Thoracic aorta (tissue), 2 donors: ENCODE measurements at places on chromosomes 6 and 20. TPM values are rescaled to one million over a fixed set of nuclear protein-coding genes. Genes with fewer than 3 reads are reported as not detected.
A peak's percentile ranks its signal among the peaks of the same experiment; 100 is the strongest.

RARS2 gene
- total RNA-seq = 25.0 TPM

FOXS1 gene
- 13.9 TPM for total RNA-seq

DNA sequence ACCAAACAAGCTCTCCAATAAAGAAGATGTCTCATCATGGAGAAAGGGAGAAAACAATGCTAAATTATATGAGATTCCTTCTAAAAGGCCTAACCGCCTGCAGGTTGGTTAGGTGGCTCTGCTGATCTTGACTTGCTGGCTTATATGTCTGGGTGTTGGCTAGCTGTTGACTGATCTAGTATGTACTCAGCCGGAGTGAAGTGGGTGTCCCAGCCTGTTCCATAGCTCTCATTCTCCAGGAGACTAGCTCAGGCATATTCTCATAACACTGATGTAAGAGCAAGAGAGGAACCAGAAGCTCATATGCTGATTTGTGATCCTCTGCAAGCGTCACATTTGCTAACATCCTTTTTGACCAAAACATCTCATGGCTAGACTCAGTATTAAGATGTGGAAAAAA is 473.0 kb downstream of the BMP2 start:
- DNase-seq = no peak

EPHA7 gene
- 1.8 TPM for total RNA-seq

PARD6B gene
- total RNA-seq = 10.7 TPM

TGM3 gene
- not detected for total RNA-seq

- DNase-seq = no peak
Measured at GRCh38 chr6:145626857-145627256, 108.5 kb downstream of the EPM2A start.

HLA-C gene
- 321 TPM for total RNA-seq

DNA sequence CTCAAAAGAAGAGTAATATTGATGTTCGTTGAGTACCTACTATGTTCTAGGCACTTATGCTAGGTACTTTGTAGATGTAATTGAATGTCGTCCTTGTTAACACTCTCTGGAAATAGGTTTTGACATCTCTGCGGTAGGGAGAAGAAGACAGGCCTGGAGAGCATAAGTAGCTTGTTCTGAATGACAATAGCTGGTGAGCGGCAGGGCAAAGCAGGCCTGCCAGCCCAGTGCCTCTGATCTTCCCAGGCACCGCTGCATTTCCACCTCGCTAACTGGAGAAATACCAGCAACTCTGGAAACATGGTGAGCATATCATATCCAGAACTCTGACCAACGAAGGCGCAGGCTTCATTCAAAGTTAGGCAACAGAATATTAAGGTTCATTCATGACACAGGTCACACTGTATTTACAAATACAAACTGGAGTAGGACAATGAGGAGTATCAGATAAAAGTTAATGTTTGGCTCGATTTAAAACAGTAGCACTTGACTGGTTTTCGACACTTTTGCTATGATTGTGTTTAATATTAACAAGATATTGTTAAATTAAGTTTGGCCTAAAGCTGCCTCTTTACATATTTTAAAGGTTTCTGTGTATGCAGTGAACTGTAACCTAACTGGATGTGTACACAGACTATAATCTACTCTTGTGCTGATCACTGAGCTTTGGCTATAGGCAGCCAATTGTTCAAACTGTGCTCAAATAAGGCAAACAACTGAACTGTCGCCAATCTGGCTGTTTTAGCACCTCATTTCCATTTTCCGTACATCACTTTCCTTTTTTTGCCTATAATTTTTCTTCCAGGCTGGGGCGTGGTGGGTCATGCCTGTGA is 54.1 kb downstream of the PPP1R3G start:
- no peak for DNase-seq

DNA sequence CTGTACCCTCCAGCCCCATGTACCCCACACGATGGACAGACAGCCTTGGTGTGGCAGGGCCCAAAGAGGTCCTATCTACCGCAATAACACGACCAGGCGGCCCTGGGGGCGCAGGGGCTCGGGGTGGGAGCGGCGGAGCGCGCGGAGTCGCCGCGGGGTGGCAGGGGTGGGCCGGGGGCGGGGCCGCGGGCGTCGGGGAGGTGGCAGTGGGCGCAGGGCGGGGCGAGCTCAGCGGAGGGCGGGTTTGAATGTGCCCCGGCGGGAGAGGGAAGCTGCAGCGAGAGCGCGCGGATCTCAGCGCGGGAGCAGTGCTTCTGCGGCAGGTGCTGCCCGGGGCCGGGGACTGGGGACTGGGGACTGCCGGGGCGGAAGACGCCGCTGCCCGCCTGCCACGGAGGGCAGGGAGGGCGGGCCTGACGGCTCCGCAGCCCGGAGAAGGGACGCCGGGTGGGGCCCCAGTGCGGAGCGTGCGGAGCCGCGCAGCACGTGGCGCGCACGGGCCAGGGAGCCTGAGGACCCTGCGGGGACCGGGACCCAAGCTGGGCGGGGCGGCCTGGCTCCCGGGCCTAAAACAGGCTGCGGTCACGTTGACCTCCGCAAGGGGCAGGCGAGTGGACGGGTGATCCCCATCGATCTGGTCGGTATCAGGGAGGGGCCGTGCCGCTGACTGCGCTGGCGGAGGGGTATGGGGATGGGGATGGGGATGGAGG is at the start of gene SLC29A1:
Gene SLC29A1 (plus strand): TSS at position 277 of the 710 bp plus-strand sequence. CDS start 3,719 bp downstream, outside the sequence.
- no peak for DNase-seq

ULBP3 gene
- total RNA-seq = 0.78 TPM

RAET1L gene
- not detected for total RNA-seq

DNA sequence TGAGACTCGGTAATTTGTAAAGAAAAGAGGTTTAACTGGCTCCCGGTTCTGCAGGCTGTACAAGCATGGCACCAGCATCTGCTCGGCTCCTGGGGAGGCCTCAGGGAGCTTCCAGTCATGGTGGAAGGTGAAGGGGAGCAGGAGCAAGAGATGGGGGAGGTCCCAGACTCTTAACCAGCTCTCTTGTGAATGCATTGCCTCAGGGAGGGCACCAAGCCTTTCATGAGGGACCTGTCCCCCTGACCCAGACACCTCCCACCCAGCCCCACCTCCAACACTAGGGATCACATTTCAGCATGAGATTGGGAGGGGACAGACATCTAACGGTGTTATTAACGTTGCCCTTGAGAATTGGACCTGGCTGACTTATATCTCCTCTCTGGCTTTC is 68.6 kb downstream of the PTPN1 start:
- DNase-seq = no peak

LHFPL5 gene
- total RNA-seq = not detected

GRCh38 chr6:125354649-125355048 is 52.9 kb upstream of the HDDC2 start:
- DNase-seq = no peak

- DNase-seq = no peak
Measured at GRCh38 chr6:166245148-166245547, 63.0 kb downstream of the PRR18 start.

DNA sequence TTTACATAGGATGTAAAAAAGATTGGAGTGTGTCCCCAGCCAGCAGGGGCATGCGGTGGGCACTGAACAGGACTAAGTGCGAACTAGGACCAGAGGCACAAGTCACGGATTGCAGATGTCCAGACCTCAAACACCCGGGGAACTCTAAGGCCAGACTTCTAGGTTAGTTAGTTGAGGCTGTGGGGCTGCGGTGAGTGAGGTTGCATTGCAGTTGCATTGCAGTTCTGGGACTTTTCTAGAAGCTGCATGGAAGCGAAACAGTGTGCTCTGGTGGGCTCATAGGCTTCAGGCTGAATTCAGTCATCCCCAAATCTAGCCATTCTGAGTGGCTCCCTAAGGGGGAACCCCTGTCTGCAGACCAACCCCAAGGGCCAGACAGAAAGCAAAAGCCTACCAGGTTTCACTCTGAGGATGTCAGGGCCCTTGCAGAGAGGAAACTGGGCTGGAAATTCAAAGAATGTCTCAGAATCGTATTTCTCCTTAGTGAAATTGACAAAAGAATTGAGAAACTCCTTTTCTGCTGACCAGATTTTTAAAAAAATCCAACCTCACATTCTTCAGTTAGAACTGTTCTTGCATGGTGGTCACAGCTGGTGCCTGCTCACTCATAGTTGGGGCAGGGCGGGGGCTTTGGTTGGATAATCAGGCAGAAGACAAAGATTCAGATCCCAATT is 182.8 kb downstream of the ZDHHC14 start:
- DNase-seq = no peak

BPIFB2 gene
- total RNA-seq = not detected

ZNF311 gene
- total RNA-seq = 0.27 TPM

- no peak for DNase-seq
Measured at GRCh38 chr6:112033791-112034615, 19.9 kb upstream of the CCN6 start.

PCMTD2 gene
- 113 TPM for total RNA-seq

PAX1 gene
- total RNA-seq = not detected

PTCHD4 gene
- 2.7 TPM for total RNA-seq

DNA sequence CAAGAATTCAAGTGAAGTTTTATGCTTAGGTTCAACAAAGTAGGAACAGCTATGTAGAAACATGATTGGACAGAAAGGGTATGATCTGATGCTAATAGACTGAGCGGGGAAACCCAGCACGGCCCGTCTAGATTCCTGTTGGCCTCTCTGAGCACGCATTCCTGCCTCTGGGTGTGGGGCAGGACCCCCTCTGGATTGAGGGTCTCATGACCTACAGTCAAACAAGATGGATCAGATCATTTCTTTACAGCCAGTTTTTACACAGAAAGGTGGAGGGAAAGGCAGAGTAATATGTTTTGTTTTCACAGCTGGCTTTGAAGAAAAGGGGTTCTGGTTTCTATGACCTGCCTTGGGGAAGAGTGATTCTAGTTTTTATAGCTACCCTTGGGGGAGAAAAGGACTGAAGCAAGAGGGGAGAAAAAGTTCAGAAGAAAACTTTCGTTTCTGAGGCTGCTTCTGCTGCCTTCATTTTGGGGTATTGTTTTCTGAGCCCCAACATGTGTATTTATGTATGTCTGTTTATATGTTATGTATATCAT is 99.6 kb upstream of the SLC22A16 start:
- DNase-seq = no peak

E2F1 gene
- total RNA-seq = 0.92 TPM

GRCh38 chr6:33711140-33712129 is at the start of gene UQCC2:
UQCC2 (minus strand) TSS chr6:33711700; CDS start chr6:33711686, 14 bp downstream.
- DNase-seq = peak; percentile 88

DNA sequence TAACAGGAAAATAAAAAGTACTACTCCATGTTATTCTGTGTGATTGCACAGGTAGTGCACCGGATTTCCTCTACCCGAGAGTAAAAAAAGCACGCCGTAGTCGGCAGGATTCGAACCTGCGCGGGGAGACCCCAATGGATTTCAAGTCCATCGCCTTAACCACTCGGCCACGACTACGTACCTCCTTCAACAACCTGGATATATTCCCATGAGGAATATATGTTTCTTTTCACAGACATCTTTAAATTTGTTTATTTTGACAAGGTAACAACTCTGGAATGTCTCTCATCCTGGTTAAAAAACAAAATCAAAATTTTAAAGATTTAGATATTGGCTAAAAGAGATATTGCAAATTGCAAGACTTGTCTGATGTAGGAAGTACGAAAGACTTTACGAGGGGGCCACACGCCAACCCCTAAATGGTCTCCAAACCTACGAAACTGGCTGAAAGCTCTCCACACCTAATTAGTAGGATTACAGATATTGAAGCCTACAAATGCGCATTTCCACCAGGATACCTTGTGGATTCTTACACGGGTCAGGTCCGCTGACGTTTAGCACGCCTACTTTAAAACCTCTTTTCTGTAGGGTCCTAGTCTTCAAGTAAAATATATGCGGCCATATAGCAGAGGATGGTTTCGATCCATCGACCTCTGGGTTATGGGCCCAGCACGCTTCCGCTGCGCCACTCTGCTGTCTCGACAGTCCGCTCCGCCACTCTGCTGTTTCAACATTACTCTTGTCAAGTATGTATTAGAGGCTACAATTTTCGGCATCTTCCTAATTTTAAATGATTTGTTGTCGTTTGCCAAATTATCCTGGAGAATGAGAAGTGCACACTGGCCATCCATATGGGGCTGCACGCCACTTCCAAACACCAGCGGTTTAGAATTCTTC is 52.2 kb upstream of the BTN3A2 start:
- DNase-seq = peak; percentile 25

- DNase-seq = no peak
Measured at GRCh38 chr6:141610741-141611140, 522.0 kb upstream of the GJE1 start.

GRCh38 chr6:30730601-30731435 is 10.7 kb downstream of the TUBB start:
- no peak for DNase-seq

KCNK16 gene
- total RNA-seq = not detected

MYBL2 gene
- total RNA-seq = 0.78 TPM

DNA sequence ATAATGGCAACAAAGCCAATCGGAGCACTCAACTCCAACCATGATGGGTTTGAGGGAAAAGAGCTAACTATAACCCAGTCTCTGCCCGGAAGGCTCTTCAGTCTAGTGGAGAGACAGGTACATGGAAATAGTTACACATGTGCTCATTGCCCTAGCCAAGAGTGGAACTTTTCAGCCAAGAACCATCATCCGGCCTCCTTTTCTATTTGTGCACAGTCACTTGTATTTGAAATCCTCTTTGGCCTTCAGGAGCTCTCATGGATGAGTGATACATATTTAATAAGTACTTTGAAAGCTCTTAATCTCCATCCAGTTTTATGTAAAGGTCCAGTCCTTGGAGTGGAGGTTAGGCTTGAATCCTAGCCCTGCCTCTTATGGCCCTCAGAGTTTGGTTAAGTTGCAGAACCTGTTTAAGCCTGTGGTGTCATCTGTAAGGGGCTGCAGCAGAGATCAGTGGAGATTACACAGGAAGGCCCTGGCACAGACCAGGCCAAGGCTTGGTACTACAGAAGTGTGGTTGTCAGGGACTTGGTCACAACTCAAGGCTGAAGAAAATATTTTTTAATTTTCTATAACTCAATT is 72.3 kb upstream of the SMLR1 start:
- DNase-seq = no peak

- DNase-seq = no peak
Measured at GRCh38 chr20:37326666-37327065, 19.3 kb upstream of the SRC start.

EFCAB8 gene
- total RNA-seq = 2.9 TPM

SEMG2 gene
- total RNA-seq = not detected

DNA sequence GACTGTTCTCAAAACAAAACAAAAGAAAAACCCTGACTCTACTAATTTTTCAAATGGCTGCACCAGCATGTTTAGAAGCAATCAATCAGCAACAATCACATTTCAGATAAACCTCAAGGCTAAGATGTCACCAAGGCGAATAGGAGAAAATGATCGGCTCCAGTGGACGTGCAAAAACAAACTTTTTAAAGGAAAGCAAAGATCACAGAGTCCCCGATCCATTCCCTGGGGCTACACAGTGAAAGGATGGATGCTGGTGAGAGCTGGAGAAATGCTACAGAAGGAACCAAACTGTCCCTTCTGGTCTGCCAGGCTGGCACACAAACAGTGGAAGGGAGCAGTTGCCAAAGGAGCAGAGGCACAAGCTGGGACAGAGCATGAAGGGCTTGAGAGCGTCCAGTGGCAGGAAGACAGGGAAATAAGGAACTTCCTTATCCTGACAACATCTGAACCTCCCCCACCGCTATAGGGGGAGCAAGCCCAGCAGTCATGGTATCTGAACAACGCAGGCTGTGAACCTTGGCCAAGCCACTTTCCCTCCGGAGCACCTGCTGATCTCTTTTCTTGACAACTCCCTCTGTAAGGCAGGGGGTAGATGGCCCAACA is 73.7 kb upstream of the HIVEP1 start:
- no peak for DNase-seq
